ENCODE measurements at places on chromosomes 1 and 21.

DNA sequence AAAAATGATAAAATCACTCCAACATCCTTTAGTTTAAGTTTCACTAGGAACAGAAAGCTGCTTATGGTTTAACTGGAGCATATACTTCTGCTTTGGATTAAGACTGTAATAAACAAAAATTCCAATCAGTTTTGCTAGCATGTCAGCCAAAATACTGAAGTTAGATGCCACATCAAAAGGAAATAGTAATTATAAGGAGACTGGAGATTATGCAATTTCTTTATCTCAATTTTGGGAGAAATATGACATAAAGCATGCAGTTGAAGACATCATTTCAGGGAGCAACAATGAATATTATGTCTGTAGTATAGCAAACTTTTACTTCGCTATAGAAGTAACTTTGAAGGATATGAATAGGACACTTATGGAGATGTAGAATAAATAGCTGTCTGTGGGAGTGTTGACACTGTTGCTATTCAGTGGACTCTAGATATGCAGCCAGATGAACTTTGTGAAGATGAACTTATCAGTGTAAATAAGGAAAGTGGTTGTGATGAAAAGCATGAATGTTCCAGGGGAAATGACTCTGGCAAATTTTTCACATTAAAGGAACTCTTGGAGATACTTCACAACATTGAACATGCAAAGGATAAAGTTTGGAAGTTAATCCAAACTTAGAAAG, 107.8 kb downstream of the RABGAP1L start:
- DNase-seq, result no peak

- no peak for DNase-seq
Observed at GRCh38 chr1:209844695-209845407, 17.1 kb downstream of the UTP25 start.

DNA sequence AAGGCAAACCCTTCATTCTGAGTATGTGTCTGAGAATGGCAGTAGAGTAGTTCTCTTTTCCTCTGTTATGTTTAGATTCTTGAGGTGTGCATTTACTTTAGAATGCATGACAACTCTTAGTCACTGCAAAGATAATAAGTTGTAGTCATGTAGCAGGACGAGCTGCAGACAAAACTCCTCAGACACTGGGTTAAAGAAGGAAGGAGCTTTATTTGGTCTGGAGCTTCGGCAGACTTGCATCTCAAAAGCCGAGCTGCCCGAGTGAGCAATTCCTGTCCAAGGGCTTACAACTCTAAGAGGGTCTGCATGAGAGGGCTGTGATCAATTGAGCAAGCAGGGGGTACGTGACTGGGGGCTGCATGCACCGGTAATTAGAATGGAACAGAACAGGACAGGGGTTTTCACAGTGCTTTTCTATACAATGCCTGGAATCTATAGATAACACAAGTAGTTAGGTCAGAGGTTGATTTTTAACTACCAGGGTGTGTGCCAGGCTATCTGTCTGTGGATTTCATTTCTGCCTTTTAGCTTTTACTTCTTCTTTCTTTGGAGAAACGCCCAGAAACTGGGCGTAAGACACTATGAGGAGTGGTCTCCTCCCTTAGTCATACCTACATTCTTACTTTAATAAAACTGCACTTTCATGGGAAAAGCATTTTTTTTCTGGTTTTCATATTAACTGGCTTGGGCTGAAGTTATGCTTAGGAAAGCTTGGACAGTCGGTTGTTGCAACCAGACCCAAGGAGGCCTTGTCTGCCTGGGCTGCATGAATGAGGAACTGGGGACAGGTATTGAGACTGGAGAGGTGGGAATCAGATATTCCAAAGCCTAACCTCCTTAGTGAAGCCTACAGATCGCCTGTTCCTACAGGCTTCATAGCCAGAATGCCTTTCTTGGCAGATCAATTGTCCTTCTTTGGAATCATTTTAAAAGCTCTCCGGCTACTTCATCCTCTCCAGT, 115.1 kb downstream of the RHOU start:
- no peak for DNase-seq

DNA sequence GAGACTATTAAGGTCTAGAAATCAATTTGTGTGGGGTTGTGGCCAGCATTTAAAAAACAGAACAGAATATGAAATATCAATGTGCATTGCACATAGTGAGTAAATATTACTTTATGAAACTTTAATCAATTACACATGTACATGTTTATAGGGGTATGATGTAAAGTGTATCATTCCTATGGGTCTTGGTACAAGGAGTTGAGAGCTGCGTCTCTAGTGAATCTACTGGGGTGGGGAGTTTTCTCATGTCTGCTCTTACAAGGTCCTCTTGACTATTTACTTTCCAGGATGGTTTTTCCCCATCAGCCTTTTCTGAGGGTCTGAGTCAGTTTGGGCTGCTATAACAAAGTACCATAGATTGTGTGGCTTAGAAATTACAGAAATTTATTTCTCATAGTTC, 75.8 kb downstream of the BACH1 start:
- no peak for DNase-seq

Data from GM13977 (cell line).